ENCODE measurements at places on chromosomes 4 and X. TPM values are rescaled to one million over a fixed set of nuclear protein-coding genes. Genes with fewer than 3 reads are reported as not detected.

Gene FABP2
- total RNA-seq, result not detected

Gene TEX11
- not detected for total RNA-seq

Gene PDE6B
- total RNA-seq, result 2.7 TPM

Gene SLIT2
- 6.0 TPM for total RNA-seq

Data from left ventricle myocardium inferior (tissue), 1 donor.